ENCODE measurements at places on chromosomes 16 and 17.

GRCh38 chr17:67902511-67903231 lies 77.4 kb downstream of the BPTF start:
- DNase-seq = no peak

DNA sequence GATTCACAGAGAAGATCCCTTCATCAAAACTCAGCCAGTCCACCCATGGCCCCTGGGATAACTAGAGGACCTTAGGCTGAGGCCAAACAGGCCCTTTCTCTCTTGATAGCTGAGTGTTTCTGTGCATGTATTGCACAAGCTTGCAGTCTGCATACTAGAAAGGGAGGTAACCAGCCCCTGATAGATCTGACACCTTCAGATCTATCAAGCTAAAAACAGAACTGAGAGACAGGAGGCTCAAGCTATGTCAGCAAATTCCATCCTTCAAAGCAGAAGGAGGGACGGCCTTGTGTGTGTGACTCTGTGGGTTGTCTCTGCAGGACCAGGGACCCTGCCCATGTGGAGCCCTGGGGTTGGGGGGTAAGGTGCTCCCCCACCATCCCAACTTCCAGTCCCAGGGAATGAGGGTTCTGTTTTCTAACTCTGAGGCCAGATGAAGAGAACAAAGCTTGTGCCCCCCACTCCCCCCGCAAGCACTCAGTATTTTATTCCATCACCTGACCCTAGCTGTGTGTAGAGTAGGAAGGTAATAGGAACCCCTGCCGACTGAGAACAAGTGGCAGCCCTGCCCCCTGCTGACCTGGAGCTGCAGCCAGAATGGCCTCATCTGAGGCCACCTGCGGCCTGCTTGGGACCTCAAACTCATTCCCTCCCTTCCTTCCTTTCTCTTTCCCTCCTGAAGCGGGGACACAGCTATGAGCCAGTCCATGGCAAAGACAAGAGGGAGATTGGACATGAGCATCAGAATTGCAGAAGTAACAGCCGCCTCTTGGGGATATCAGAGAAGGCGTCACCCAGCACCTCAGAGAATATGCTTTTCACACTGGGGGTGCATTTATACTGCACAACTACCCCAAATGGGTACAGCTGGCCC lies 63.8 kb downstream of the SMPD3 start:
- DNase-seq = no peak

- no peak for DNase-seq
These were observed 28.9 kb downstream of the DCUN1D3 start for GRCh38 chr16:20871258-20871657.

DNA sequence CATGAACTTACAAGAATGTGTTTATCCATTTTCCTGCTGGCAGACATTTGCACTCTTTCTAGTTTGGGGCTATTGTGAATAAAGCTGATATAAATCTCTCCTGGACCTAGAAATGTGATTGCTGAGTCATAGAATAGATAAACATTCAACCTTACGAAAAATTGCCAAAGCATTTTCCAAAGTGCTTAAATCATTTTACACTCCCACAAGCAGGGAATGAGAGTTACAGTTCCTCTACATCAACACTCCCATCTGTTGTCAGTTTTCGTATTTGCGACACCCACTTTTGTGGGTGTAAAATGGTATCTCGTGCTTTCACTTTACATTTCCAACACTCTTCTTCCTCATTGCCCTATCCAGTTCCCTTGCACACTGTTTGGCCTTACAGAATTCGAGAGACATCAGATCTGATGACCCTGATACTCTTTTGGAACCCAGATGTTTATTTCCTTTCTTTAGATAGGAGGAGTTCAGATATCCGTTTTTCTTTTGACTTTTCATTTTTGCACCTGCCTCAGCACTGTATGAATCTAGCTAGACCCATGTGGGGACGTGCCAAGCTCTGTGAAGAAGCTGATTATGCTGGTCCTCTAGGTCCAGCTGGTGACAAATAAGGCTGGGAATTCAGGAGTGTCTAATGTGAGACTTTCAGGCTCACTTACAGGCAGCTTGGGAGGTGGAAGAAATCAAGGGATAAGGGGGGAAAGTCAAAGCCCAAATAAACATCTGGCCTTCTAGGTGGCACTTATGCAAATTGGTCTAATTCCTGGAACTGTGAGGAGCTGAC lies 14.0 kb downstream of the SOX9 start:
- no peak for DNase-seq

- DNase-seq = no peak
These were observed 8.8 kb downstream of the ST3GAL2 start for GRCh38 chr16:70429888-70430666.

- no peak for DNase-seq
These were observed 4.6 kb downstream of the WNT3 start for GRCh38 chr17:46813920-46814319.

DNA sequence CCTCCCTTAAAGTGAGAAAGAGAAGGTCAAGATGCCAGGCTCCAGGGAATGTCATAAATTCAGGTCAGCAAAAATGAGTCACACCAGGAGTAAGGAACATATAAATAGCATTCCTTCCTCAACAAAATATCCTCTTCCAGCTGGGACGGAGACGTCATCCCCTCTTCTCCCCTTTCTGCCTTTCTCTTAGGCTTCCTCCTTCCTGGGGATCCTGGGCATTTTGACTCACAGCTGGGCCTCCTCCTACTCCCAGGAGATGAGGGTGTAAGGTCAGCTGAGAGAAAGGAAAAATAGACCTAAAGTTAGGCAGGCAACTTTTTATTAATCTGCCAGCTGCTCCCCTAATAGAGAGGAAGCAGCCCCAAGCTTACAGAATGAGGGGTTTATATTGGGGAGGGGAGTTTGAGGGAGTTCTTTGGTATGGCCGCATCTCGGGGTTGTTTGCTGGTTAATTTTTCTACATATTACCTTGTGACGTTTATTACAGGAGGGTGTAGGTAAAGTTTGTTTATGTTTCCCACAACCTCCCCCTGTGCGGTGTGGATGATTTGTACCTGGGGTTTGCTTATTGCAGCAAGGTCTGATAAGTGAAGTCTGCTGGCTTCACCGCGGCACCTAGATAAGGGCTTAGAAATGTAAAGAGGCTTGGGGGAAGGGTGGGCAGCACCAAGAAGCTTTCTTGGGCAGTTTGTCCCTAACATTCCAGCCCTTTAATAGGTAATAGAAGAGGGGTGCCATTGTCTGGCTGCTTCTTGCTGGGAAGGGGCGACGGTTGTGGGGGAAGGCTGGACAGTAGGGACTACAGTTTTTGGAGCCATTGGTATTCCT lies 7.1 kb upstream of the ZNF747 start:
- DNase-seq = no peak

DNA sequence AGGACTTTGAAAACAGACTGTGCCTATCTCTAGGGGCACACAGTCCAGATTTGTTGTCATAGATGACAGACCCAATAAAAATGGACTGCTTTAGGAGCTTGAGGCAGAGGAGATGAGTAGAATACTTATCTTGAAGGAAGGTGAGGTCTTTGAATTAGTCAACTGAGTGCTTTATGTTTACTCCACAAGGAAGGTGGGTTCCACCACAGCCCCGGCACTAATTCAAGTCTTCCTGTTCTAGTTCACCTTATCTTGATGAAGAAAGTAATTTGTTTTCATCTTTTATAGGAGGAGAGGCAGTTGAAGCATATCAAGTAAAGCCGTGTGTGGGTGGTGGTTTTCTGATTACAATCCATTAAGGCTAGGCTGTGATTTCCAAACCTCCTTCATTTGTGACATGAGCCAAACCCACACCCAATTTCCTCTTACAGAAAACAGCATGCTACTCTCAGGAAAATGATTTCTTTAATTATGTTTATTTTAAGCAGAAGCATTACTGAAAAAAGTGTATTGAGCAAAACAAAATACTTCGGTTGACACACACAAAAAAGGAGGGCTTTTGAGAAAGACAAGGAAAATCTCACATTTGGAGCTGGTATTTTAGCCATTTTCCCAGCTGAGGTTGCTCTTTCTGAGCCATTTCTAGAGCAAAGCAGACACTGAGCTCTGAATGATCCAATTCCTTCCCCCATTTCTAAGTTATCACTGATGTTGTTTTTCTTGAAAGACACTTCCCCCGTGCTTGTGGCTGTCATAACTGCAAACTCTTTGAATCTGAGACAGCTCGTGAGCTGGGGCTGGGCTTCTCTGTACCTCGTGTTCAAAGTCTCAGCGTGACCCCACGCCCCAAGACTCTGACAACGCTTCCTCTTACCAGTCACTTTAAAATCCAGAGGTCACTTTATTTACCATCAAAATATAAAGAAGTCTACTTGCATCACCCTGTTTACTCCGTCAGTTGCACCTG lies 35.4 kb downstream of the CDRT15 start:
- no peak for DNase-seq

DNA sequence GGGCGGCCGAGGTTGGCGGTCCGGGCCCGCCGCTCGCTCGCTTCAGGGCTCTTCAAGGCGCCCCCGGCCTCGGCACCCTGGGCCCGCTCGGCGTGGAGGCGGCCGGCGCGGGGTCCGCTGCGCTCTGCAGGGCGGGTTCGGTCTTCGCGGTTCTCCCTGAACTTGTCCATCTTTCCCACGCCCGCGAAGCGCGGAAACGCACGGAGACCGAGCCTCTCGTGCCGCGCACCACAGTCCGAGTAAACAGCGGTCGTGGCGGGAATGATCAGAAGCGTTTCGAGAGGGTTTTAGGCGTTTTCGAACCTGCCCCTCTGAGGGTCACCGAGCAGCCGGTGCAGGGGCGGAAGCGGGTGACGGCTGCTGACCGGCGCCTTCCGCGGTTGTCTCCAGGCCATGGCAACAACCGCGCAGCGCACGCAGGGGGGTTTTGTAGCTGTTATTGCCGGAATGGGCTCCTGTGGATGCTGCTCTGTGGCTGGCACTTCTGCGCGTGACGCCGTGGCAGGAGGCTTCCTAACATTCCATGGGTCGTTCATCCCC lies 414 bp downstream of the NARF start:
- DNase-seq = peak; percentile 49

GRCh38 chr17:38980490-38981217 lies 13.5 kb upstream of the FBXO47 start:
- DNase-seq = no peak

DNA sequence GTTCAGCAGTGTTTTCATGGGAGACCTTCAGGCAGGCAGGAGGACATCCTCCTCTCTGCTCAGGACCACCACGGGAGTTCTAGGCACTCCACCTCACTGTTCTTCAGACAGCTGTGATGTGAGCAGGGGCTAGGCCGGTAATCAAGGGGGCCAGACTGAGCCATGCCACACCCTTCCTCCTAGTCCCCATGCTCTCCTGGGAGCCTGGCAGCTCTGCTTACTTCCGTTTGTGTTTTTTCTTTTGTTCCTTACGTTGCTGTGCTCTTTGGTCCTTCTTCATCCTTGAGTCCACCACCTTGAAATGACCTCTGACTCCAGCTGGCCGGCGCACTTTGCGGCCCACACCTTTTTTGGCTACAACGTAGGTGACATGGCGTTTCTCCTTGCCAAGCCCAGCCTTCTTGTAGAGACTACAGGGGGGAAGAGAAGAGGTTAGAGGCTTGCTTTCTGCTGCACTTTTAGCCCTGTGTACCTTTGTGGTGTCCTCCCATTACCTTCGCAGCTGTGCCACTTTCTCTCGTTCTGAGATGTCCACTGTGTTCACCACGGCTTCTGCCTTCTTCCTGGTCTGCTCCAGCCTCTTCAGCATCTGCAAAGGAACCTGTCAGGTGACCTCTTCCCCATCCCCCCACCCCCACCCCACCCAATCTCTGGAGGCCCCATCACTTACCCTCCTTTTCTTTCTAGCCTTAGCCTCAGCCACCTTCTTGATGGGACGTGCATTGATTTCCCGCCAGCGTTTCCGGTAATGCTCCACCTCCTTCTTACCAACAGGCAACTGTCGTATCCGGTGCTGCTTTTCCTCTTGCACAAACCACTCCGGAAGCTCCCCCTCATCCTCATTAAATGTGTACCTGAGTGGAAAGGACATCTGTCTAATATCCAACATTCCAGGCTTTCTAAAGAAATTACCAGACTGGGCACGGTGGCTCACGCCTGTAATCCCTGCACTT lies 7.4 kb upstream of the PSMC5 start:
- DNase-seq = no peak

DNA sequence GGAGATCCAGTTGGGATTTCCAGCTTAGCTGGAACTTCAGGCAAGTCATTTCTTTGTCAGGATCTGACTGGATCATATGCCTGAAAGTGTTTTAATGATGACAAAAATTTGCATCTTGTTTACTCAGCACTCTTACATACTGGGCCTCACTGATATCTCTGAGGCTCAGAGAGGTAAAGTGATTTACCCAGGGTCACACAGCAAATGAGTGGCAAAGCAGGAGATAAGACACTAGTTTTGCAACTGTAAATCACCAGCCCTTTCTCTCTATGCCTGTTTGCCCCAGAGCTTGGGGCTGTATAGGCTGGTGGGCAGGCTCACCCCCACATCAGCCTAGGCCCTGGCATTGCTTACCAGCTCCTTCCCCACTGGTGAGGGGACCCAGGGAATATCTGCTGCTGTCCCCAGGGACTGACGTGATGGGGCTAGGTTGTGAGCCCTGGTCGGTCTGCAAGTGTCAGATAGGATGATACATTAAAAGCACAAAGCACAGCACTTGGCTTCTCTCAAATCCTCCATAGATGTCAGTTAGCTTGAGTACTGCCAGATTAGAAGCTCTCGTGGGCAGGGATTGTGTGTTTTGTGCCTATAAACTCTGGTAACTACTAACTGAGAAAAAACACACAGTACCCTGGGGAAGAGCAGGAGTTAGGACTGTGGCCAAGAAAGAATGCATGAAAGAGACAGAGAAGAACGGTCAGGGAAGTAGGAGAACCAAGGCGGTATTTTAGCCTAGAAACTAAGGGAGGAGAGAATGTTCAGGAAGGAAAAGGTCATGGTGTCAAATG lies 165.4 kb downstream of the COPRS start:
- DNase-seq = no peak

GRCh38 chr16:71896764-71897368 lies 1.5 kb downstream of the IST1 start:
- no peak for DNase-seq

GRCh38 chr16:20901436-20902112 lies 1.0 kb downstream of the LYRM1 start:
- DNase-seq = peak; percentile 54
